Activated CD8-positive, alpha-beta T cell treated with anti-CD3 and anti-CD28 coated beads for 36 hours (primary cell): ENCODE measurements at places on chromosomes 7 and 10.

GRCh38 chr7:146982482-146982881, 865.9 kb downstream of the CNTNAP2 start:
- DNase-seq: no peak

- no peak for DNase-seq
These were observed 39.2 kb downstream of the AGAP3 start for GRCh38 chr7:151125470-151125845.

DNA sequence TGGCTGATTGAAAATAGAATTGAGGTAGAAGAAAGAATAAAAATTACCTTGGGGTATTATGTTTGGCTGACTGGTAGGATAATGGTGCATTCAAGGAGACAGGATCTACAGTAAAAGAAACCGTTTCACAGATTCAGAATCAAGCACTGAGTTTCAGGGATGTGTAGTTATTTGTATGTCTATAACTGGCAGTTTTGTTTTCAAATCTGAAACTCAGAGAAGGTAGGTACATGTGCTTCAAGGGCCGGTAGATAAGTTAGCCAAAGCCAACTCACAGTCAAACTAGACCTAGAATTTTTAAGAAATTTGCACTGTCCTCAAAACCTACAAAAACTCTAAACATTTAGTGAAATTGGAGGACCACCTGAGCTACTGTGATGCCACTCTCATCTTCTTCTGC, 191.5 kb downstream of the FOXP2 start:
- no peak for DNase-seq

GRCh38 chr10:1123198-1123597, 67.0 kb downstream of the WDR37 start:
- peak; percentile 71 for DNase-seq

DNA sequence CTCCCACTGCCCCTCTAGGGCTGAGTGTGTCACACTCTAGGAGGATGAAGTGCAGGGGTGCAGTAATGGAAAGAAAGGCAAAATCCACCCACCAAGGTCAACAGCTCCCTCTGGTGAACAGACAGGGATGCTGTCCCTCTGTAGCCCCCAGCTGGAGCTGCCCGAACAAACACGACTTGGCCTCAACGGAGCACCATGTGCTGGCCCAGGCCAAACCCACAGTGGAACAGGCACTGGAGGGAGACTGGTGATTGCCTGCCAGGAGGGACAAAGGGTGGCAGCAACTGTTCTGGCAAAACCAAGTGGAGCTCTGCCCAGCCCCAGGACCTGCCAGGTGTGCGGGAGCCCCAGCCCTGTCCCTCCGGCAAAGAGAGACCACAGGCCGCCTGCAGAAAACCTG, 20.7 kb downstream of the PDIA4 start:
- no peak for DNase-seq

DNA sequence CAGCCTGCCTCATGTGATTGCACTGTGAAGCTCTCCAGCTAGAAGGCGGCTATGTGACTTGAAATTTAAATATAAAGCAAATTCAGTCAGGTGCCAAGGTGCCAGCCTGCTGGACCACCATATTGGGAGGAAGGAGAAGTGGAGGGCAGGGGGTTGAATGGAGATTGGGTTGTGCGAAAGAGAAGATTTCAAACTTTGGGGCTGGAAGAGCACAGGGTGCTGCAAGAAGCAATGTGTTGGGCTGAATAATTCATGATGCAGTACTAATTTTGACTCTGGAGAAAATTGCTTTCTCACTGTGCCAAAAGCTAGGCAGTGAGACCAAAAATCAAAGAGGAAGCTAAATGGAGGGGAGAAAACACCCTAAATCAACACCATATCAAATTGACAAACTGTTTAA, 335.3 kb downstream of the NRG3 start:
- no peak for DNase-seq

- no peak for DNase-seq
These were observed 561.7 kb downstream of the SDK1 start for GRCh38 chr7:3862774-3863173.

- no peak for DNase-seq
These were observed 22.5 kb upstream of the BTBD16 start for GRCh38 chr10:122248356-122249302.

DNA sequence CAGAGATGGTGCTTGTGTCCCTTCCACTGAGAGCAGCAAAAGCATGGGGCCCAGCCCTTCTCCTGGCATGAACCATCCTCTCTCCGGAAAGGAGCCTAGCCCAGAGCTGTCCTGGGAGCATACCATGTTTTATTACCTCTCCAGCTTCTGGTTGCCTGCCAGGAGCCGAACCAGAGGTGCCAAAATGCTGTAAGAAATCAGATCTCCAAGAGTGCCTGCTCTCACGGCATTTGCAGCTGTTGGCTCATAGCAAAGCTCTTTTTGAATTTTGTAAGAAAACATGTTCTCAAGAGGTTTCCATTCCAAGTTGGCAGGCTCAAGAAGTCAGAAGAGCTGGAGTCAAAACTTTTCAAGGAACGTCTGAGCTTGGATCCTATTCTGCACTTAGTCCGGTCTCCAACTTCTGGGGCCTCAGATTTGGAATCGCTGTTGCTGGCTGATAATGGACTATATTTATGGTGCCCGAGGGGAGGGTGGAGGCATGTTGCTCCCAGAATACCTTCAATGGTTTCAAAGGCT, 211.7 kb upstream of the MKI67 start:
- DNase-seq: no peak

DNA sequence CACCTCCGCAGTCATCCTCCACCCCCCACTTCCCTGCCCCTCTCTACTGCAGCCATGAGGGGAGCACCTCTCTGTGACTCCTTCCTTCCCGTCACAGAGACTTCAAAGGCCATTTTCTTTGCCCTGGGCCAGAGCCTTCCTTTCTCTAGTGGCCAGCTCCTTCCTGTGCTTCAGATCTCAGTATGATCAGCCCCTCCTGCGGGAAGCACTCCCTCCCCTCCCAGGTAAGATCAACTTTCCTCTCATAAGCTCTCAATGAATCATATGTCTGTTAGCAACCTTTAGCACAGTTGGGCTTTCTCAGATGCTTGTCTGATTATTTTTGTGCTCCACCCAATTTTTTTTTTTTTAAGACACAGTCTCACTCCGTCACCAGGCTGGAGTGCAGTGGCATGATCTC, 241.0 kb upstream of the PRSS1 start:
- peak; percentile 21 for DNase-seq

- no peak for DNase-seq
These were observed 8.7 kb upstream of the VDAC2 start for GRCh38 chr10:75201793-75202307.

- DNase-seq: peak; percentile 81
These were observed at the start of gene COPG2 for GRCh38 chr7:130668258-130669084. Gene COPG2, minus strand, starts transcription at chr7:130668748. Its CDS starts 80 bp downstream, at chr7:130668668.

DNA sequence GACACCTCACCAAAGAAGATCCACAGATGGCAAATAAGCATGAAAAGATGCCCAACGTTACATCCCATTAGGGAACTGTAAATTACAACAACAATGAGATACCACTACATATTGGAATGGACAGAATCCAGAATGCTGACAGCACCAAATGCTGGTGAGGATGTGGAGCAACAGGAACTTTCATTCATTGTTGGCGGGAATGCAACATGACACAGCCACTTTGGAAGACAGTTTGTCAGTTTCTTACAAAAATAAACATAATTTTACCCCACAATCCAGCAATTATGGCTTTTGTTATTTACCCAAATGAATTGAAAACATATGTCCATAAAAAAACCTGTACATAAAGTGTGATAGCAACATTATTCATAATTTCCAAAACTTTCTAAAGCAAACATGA, 176.8 kb downstream of the C7orf25 start:
- no peak for DNase-seq

DNA sequence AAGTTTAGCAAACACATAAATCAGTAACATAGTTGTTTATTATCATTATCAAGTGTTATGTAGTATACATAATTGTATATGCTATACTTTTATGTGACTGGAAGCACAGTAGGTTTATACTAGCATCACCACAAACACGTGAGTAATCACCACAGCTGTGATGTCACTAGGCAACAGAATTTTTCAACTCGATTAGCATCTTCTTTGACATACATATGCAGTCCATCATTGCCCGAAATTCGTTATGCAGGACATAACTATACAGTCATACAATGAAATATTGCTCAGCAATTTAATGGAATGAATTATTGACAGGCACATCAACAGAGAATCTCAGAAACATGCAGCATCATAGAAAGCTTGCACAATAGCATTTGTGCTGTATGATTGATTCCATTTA, 77.7 kb downstream of the LSM5 start:
- DNase-seq: no peak

- DNase-seq: no peak
These were observed 16.5 kb downstream of the ECHDC3 start for GRCh38 chr10:11758527-11759236.

DNA sequence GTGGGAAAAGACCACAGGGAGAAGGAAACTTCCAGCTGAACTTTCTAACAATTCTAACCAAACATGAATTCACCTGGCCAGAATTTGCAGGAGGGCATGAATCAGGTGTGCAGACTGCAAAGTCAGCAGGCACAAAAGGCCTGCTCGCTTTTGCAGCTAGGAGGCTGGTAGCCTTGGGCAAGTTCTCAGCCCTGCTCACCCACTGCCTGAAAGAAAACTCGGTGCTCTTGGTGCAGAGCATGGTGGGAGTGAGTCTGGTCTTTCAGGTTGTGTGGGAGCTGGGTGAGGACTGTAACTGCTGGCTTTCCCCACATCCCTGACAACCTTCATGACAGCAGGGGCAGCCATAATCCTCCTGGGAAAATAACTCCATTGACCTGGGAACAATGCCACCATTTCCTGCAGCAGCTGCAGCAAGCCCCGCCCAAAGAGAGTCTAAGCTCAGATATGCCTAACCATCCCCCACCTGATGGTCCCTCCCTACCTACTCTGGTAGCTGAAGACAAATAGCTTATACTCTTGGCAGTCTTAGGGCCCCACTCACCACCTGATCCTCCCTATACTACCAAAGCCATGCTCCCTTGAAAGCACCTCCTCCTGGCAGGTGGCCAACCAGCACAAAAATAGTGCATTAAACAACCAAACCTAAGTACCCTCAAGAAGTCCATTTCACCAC, 31.6 kb downstream of the ZNF117 start:
- DNase-seq: no peak

DNA sequence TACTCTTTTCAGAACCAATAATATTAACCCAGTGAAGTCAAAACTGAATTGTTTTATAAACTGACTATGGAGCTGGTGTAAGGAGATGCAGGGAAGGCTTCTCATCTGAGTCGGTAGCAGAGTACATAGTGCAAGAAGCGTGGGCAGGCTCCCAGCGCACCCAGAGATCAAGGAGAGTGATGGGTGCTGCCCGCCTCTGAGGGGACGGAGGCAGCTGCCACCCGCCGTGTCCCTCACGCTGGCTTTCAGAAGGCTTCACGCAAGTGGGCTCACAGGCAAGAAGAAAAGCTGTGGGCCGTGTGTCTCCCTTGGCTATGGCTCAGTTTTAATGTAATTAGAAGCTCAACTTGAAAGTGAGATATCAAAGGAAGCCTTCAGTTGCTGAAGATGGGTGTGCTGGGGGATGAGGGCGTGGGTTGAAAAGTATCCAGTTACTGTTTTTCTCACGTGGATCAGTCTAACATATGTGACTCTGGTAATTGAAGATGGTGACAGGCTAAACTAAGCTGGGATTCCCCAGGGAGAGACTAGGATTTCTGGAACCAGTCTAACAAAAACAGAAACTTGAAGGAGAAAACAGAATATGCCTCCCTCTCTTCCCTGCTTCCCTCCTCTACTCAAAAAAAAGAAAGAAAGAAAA, 159.9 kb downstream of the MGMT start:
- no peak for DNase-seq

GRCh38 chr7:76425156-76425555, 406 bp downstream of the ZP3 start:
- no peak for DNase-seq

DNA sequence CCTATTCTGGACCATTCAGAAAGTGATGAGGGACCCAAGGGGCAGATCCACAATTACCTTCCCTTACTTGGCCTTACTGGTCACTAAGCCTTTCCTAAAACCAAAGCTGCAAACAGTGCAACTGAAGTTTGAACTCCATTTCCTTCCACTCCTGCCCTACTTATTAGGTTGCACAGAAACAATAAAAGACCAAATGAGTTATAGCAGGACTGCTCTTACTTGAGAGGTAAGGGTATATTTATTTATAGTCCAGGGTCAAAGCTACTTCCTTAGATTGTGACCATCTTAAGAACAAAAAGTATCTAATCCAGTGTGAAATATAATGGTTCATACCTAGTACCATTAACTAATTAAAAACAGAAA, 27.0 kb downstream of the CDK6 start:
- no peak for DNase-seq

DNA sequence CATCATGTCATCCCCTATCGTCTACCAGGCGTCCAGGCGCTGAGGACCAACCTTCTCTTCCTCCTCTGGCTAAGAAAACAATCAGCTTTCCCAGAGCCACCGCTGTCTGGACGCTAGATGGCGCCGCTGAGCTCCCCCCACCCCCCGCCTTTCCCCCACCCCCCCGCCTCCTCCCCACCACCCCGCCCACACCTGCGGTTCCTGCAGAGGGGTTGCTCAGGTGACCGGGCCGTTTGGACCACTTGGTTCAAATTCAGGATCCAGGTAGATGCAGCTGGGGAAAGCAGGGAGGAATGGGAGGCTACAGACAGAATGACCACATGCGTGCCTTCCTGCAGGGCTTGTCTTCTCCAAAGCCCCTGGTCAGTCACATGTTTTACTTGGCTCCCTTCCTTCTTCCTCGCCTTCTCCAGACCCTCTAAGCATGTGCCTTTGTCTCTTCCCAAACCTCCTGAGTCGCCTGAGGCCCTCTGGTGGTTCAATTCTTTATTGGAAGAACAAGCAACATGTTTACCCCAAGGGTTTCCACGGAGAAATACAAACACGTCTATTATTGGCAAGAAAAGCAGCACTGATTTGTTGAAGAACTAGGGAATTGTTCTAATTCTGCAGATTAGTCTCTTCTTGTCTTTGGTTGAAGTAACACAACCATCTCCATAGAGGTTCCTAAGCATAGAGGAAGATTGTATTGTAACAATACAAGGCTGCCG, 24.7 kb downstream of the AOC1 start:
- peak; percentile 41 for DNase-seq

DNA sequence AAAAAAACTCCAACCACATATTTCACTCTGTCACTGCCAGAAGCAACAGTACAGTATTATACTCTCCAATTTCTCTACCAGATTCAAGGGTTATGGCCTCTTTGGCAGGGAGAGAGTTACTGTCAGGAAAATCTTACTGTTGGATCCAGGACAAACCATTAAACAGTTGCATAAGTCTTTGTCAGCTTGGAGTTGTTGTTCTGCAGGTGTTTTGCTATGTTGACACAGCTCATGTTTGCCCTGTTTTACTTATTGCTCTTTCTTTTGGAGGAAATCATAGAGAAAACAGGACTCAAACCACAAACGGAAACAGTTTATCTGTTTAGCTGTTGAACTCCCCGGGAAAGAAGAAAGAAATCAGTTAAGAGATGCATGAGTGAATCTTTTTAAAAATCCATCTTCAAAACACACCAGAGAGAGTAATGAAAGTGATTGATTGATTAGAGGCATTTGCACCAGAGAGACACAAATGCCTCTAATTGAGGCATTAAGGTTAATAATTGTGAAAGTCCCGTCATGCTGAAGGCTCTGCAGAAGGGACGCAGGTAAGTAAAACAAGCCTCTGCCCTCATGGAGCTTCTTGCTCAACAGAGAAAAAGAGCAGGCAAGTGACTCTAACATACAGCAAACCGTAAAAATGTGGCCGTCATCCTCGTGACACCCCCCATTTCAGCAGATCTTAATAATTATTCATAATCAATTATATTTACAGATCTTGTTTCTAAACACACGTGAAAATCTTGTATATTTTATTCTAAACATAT, 38.7 kb upstream of the ARHGAP21 start:
- no peak for DNase-seq

- no peak for DNase-seq
These were observed 200.1 kb downstream of the SLC25A13 start for GRCh38 chr7:96121752-96122151.
